ENCODE measurements at places on chromosomes 2 and 18. TPM values are rescaled to one million over a fixed set of nuclear protein-coding genes. Genes with fewer than 3 reads are reported as not detected.

DSC1 gene
- not detected for polyA plus RNA-seq

FAM228A gene
- 0.40 TPM for polyA plus RNA-seq

CNOT9 gene
- polyA plus RNA-seq = 37.3 TPM

LIMS1 gene
- 34.7 TPM for polyA plus RNA-seq

IL36G gene
- 0.14 TPM for polyA plus RNA-seq

XRCC5 gene
- polyA plus RNA-seq = 143 TPM

CRYGD gene
- polyA plus RNA-seq = not detected

RGPD5 gene
- 33.5 TPM for polyA plus RNA-seq

AGXT gene
- polyA plus RNA-seq = not detected

LCT gene
- polyA plus RNA-seq = not detected

CDCA7 gene
- polyA plus RNA-seq = 12.1 TPM

DOCK10 gene
- 16.3 TPM for polyA plus RNA-seq

CHST10 gene
- polyA plus RNA-seq = 11.0 TPM

SMAD4 gene
- 79.7 TPM for polyA plus RNA-seq

FTCDNL1 gene
- polyA plus RNA-seq = 1.4 TPM

FAP gene
- 58.1 TPM for polyA plus RNA-seq

UGT1A10 gene
- not detected for polyA plus RNA-seq

SERPINB13 gene
- not detected for polyA plus RNA-seq

MYO7B gene
- polyA plus RNA-seq = 1.1 TPM

L3MBTL4 gene
- polyA plus RNA-seq = 1.4 TPM

NEDD4L gene
- 33.6 TPM for polyA plus RNA-seq

FMNL2 gene
- polyA plus RNA-seq = 22.4 TPM

PARD6G gene
- 5.2 TPM for polyA plus RNA-seq

STAT4 gene
- polyA plus RNA-seq = 1.7 TPM

DNAJB2 gene
- polyA plus RNA-seq = 82.4 TPM

NFU1 gene
- polyA plus RNA-seq = 52.5 TPM

SAG gene
- polyA plus RNA-seq = 0.10 TPM

FIGLA gene
- not detected for polyA plus RNA-seq

VAMP5 gene
- 43.5 TPM for polyA plus RNA-seq

DSG4 gene
- not detected for polyA plus RNA-seq

TMEFF2 gene
- 22.9 TPM for polyA plus RNA-seq

DTNA gene
- polyA plus RNA-seq = 90.1 TPM

FBLN7 gene
- polyA plus RNA-seq = 9.2 TPM

DCDC2C gene
- 0.46 TPM for polyA plus RNA-seq

ESPNL gene
- polyA plus RNA-seq = 2.6 TPM

CYP27A1 gene
- 21.2 TPM for polyA plus RNA-seq

GALNT3 gene
- 0.97 TPM for polyA plus RNA-seq

DIPK1C gene
- 12.8 TPM for polyA plus RNA-seq

SCYGR1 gene
- not detected for polyA plus RNA-seq

SP5 gene
- polyA plus RNA-seq = 7.2 TPM

RUFY4 gene
- polyA plus RNA-seq = 0.16 TPM

SIGLEC15 gene
- polyA plus RNA-seq = 0.28 TPM

FBXO15 gene
- 1.9 TPM for polyA plus RNA-seq

C2orf80 gene
- polyA plus RNA-seq = not detected

VWC2L gene
- not detected for polyA plus RNA-seq
